ENCODE measurements at places on chromosomes 3 and 15.

DNA sequence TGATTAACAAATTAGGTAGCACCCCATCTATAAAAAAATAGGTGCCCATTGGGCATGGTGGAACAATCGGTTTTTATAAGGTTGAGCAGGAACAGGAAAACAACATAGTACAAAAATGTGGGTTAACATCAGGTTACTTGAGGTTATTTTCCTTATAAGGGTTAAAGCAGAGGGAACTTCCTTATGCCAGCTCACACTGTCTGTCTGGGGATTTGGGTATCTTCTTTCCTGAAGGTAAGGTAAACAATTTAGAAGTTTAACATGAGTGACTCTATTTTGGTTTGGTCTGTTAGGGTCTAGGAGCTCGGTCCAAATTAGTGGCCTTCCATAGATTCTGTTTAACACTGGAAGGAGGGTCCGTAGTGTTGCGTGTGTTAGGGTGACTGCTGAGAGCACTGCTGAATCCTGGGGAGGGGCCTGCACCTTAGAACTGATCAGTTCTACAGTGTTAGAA, 14.7 kb downstream of the CHD2 start:
- DNase-seq = no peak

- no peak for DNase-seq
Observed at GRCh38 chr3:162292409-162292808, 795.8 kb downstream of the OTOL1 start.

- no peak for DNase-seq
Observed at GRCh38 chr3:129413687-129414506, 14.5 kb downstream of the EFCAB12 start.

DNA sequence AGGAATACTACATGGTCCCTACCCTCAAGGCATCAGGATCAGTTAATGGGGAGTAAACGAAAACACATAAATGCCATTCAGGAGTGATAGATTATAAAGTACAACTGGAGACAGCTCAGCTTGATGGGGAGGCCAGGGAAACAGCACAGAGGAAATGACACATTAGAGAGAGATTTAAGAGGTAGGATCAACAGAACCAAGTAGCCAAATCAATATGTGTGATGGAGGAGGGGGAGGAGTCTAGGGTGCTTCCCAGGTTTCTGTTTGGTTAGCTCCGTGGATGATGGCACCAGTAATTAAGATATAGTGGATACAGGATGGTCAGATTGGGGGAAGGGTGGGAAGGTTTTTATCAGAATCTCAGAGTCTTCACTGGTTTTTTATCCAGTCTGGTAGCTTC, 229.5 kb upstream of the ROPN1 start:
- no peak for DNase-seq

DNA sequence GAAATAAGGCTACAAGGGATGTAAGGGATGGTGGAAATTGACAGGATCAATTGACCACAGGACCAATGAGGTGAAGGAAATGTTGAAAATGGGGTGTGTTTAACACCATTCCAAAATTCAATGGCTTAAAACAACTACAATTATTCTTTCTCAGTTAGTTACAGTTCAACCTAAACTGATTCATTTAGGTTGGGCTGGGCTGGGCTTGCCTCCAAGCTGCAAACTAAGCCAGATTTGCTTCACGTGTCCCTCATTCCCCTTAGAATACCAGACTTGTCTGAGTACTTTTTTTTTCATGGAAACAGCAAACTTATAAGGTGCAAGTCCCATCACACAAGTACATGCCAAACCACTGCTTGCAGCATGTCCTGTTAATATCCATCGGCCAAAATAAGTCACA, 280.1 kb downstream of the NEK10 start:
- no peak for DNase-seq

- DNase-seq = no peak
Observed at GRCh38 chr3:37309921-37310665, 135.7 kb upstream of the LRRFIP2 start.

- no peak for DNase-seq
Observed at GRCh38 chr15:92506506-92506905, 112.8 kb downstream of the ST8SIA2 start.

DNA sequence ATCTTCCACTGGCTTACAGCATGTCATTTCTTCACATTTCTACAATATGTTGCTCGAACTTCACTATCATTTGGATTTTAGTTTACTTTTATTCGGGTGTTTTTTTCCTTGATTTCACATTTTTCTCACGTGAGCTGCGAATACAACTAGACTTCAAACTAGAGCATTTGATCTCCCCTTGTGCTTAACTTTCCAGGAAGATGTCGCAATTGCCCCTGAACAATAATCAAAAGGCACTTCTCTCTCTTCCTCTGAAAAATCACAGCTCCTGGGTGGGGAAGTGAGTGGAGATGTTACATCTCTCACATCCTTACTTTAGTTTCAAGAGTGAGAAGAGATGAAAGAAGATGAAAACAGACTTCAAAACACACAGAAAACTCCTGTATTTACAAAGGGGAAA, 587.9 kb downstream of the TBL1XR1 start:
- DNase-seq = no peak

All from natural killer cell treated with Interleukin-12 subunit alpha and Interleukin-12 subunit beta and Interleukin-15 and Interleukin-18, amount 100 ng/mL, for 72 hours (primary cell).